ENCODE measurements at places on chromosomes 2 and 18.

- DNase-seq = no peak
Measured at GRCh38 chr2:151918308-151918707, 90.1 kb upstream of the ARL5A start.

- DNase-seq = no peak
Measured at GRCh38 chr2:2452961-2453360, 121.9 kb upstream of the MYT1L start.

- no peak for DNase-seq
Measured at GRCh38 chr2:74373221-74373676, 6.9 kb downstream of the DCTN1 start.

GRCh38 chr2:125634662-125635061 lies 1021.3 kb upstream of the GYPC start:
- no peak for DNase-seq

DNA sequence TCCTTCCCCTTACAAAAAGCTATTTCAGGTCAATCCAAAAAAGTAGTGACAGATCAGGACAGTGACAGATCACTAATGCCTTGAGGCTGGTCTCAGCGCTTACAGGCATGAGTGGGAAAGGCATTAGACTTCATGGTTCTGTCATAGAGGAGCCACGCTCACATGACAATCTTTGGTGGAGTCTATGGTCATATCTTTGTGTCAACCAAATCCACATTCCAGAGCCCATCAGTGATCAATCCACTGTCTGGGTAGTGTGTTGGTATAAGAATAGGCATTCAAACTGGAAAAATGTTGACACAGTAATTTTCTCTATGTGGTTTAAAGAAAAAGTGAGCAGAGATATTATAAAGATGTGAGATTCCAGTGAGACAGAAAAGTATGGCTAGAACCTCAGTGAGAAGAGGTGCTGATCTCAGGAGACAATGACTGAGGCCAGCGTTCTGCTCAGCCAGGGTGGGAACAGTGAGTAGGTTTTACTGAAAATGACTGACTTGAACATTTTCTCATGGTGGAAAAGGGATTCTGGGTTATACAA lies 215.0 kb downstream of the IRS1 start:
- no peak for DNase-seq

All from stimulated activated CD8-positive, alpha-beta memory T cell treated with anti-CD3 and anti-CD28 coated beads, Interleukin-4, amount 100 ng/mL, for 48 hours (primary cell).